Pancreas (tissue), 10 donors: ENCODE measurements at places on chromosomes 13 and 19. TPM values are rescaled to one million over a fixed set of nuclear protein-coding genes. Genes with fewer than 3 reads are reported as not detected.

DNA sequence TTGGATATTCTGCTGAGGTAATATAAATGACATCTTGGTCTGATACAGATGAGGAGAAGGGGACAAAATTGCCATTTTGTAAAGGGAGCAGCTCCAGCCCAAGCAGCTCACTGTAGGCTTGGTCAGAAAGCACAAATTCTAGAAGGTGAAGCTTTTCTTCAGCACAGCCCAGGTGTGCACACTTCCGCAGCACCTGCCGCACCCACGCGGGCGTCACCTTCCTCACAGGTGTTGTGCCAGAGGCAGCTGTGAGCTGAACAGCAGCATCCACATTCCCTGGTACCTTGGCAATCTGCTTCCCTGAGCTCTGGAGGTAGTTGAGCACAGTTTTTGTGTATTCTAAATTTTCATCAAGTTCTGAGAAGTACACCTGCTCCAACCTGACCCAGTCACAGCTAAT is 79.0 kb downstream of the SACS start:
- no peak for DNase-seq

MBD3L3 gene
- total RNA-seq, result not detected

DNA sequence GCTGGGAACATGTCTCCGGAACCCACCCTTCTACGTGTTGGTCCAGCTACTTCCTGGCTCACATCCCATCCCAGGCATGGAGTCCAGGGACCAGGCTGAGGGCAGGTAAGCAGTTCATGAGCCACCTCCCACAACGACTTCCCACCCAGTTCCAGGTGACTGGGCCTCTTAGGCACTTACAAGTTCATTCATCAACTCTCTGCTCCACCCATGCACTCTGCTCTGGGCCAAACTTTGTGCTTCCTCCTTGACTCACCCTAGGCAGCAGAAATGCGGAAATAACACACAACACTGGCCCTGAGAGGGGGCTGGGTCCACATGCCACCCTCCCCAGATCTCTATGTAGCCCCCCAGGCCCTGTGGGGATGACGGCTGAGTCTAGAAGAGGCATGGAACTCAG is 20.5 kb downstream of the IQCN start:
- DNase-seq, result no peak

DNA sequence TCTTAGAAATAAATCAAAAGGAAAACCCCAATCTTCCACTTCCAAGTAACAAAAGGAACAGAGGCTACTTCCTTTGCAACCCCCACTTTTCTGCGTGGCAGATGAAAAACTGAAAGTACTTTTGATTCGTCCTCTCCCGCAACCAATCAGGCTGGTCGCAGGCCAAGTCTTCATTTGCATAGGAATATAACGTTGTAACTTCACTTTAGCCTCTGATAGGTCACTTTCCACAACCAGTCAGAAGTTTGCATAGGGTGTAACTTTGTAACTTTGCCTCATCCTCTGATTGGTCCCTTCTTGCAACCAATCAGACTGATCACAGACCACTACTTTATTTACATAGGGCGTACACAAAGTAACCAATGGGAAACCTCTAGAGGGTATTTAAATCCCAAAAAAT is 37.2 kb downstream of the TGDS start:
- no peak for DNase-seq

- DNase-seq, result no peak
Measured at GRCh38 chr13:25847145-25847544, 204.7 kb downstream of the SHISA2 start.

- DNase-seq, result no peak
Measured at GRCh38 chr19:8081569-8082550, 29.3 kb downstream of the CCL25 start.

- no peak for DNase-seq
Measured at GRCh38 chr13:88552966-88553365, 881.8 kb downstream of the SLITRK5 start.

ZSWIM4 gene
- total RNA-seq, result 2.9 TPM

DNA sequence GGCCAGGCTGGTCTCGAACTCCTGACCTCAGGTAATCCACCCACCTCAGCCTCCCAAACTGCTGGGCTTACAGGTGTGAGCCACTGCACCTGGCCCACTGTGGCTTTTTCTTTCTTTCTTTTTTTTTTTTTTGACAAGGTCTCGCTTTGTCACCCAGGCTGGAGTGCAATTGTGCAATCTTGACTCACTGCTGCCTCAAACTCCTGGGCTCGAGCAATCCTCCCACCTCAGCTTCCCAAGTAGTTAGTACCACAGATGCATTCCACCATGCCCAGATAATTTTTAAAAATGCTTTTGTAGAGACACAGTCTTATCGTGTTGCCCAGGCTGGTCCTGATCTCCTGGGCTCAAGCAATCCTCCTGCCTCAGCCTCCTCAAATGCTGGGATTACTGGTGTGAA is 12.1 kb upstream of the FCGBP start:
- DNase-seq, result no peak

- no peak for DNase-seq
Measured at GRCh38 chr19:38494379-38494778, 60.9 kb downstream of the RYR1 start.

DNA sequence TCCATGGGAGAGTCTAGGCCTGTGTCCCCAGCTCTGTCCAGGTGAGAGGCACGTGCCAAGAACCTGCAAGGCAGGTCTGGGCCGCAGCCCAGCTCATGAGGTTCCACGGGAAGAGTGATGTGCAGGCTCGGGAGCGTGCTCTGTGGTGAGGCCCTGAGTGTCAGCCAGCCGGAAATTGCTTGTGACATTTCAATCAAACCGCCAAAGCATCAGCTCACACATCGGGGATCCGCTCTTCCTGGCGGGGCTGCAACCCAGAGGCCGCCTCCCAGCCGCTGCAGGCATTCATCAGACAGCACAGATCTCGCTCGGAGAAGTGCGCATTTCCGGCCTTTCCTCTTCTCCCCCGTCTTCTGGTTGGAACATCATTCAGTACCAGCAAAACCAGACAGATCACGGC is 109.3 kb downstream of the KDM4B start:
- DNase-seq, result no peak

PGLYRP1 gene
- not detected for total RNA-seq

- no peak for DNase-seq
Measured at GRCh38 chr19:31527443-31527842, 178.2 kb upstream of the TSHZ3 start.

GRCh38 chr13:86087244-86087643 is 288.0 kb upstream of the SLITRK6 start:
- no peak for DNase-seq

GRCh38 chr13:77171451-77171850 is 144.5 kb upstream of the FBXL3 start:
- DNase-seq, result no peak

- DNase-seq, result no peak
Measured at GRCh38 chr13:73579574-73580274, 520.9 kb downstream of the KLF5 start.

UQCR11 gene
- 88.3 TPM for total RNA-seq

GRCh38 chr13:94263038-94263437 is 216.4 kb downstream of the DCT start:
- DNase-seq, result no peak
